T-helper 2 cell (primary cell): ENCODE measurements at places on chromosomes 13 and 19.

GRCh38 chr19:19274716-19275565 lies 1.8 kb upstream of the TM6SF2 start:
- no peak for DNase-seq

DNA sequence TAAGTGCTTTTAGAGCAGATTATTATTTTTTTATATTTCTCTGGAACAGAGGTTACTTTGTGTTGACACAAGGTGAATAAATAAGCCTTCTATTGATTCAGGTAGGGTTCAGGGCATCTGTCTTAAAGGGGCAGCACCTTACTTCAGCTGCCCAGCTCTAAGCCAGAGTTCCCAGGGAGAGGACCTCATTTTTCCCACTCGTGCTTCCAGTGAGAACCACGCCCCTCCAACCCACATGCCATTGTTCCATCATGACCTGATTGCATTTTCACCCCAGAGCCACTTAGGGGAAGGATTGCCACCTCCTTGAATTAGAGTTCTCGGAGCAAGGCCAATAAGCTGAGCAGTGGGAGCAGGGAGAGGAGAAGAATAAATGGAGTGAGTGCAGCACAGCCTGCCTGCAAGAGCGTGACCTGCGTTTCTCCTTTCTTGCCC lies 104.3 kb upstream of the FRY start:
- DNase-seq: no peak

- peak; percentile 45 for DNase-seq
Observed at GRCh38 chr19:50817941-50818858, 5.4 kb downstream of the KLK1 start.

GRCh38 chr13:112783978-112784371 lies 94.1 kb downstream of the ATP11A start:
- no peak for DNase-seq

GRCh38 chr13:55627221-55627620 lies 1513.5 kb upstream of the PRR20A start:
- no peak for DNase-seq

DNA sequence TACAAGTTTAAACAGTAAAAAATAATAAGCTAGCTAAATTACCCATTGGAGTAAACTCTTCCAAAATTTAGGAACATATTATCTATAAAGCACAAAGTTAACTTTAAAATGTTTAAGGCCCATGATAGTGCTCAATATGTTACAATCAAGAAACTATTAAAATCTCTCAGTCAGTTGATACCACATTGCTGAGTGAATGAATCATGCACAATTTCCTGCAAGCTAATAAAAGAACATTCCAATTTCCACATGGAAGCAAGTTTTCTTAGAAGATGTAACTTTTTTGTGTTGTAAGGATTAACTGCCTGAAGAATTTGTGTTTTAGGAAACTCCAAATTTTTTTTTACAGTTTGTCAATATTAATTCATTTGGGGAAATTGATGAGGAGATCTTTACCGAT lies 666.6 kb downstream of the SLITRK1 start:
- no peak for DNase-seq

DNA sequence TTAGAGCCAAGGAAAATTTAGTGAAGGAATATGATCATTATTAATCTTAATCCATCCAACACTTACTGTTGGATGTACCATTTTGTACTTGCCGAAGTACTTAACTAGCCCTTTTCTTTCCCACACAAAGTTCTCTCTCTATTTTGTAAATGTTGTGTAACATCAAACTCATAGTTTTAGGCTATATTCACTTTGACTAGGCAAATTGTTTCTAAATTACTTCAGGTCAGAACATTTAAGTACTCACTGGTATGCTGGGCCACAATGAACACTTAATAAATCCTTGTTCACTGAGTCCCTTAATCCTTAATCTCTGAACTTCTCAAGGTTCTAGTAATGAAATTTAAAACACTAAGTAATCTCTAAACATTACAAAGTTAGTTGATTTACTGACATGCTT lies 49.3 kb upstream of the EEF1AKMT1 start:
- no peak for DNase-seq

GRCh38 chr13:81211713-81212112 lies 870.8 kb upstream of the SPRY2 start:
- DNase-seq: no peak

- no peak for DNase-seq
Observed at GRCh38 chr19:31284621-31285020, 64.6 kb downstream of the TSHZ3 start.

GRCh38 chr13:30022256-30022655 lies 171.8 kb upstream of the UBL3 start:
- DNase-seq: no peak

- peak; percentile 76 for DNase-seq
Observed at GRCh38 chr19:14031719-14032480, at the start of gene IL27RA. TSS of gene IL27RA (plus strand) at chr19:14031762. CDS start at chr19:14031873, 111 bp downstream.

GRCh38 chr13:99357131-99357596 lies 50.0 kb upstream of the GPR183 start:
- peak; percentile 95 for DNase-seq

DNA sequence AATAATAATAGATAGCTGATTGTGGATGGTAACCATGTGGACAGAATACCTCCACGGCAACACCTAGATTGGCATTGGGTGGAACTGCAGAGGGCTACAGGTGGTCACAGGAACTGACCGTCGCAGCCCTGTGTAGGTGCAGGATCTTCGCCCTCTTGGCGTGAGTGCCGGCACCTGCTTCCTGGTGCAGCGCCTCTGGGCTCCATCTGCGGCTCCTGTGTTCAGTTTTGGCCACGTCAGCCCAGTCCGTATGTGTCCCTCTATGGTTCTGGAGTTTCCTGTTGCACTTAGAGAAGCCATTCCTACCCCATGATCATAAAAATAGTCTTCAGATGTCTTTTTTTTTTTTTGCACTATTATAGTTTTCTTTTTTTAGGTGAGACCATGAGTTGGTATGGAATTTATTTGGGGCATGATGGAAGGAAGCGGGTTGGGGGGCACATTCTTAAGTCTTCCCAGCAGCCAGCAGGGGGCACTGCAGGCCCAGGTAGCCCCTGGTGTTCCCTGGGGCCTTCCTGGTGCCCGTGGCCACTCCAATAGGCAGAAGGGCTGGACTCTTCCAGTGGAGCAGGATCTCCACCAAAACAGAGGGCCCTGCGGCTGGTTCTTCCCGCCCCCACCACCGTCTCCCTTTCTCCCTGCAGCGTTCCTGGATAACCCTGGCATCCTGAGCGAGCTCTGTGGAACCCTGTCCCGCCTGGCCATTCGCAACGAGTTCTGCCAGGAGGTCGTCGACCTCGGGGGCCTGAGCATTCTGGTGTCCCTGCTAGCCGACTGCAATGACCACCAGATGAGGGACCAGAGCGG lies 10.1 kb upstream of the SLC25A42 start:
- DNase-seq: peak; percentile 42

DNA sequence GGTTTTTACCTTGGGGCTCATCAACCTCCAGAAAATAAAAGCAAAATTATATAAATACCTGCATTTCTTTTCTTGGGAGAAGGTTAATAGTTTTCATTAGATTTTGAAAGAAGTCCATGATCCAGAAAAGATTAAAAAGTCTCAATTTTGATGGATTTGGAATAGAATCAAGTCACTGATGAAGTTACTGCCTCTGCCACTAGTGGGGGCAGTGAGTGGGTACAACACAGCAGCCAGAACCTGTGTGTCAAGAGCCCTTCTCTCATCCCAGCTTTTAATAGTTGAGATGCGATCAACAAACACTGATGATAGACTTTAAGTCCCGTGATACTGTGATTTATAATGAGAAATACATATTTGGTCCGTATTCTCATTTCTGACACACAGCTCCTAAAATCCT lies 686.7 kb downstream of the DIAPH3 start:
- DNase-seq: no peak

DNA sequence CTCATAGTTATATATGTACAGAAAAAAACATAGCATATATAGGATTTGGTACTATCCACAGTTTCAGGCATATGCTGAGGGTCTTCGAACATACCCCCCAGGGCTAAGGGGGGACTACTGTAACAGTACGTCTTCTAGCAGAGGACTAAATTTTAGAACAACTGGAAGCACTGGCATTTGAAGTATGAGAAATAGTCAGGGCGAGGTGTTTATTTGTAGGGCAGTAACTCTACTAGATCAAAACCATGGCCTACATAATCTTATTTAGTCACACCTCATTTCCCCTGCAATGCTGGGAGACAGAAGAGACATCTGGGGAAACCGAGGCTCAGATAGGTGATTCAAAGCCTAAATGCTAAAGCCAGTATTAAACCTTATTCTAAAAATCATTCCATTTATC lies 245.6 kb downstream of the DCT start:
- DNase-seq: no peak

DNA sequence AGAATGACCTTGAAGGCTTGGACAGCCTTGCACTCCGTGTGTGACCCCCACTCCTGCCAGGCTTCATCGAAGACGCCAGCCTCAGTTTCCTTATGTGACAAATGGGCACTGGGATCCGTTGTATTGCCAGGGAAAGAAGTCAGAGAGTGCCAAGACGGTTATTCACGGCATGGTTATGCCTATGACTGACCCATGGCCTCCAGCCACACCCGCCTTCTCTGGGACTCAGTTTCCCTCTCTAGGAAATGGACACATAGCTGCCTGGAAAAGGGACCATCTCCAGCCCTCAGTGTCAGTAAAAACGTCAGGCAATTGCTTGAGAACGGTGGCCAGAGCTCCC lies 915 bp upstream of the UBE2S start:
- no peak for DNase-seq

- peak; percentile 42 for DNase-seq
Observed at GRCh38 chr13:73000027-73000674, 58.7 kb upstream of the KLF5 start.

DNA sequence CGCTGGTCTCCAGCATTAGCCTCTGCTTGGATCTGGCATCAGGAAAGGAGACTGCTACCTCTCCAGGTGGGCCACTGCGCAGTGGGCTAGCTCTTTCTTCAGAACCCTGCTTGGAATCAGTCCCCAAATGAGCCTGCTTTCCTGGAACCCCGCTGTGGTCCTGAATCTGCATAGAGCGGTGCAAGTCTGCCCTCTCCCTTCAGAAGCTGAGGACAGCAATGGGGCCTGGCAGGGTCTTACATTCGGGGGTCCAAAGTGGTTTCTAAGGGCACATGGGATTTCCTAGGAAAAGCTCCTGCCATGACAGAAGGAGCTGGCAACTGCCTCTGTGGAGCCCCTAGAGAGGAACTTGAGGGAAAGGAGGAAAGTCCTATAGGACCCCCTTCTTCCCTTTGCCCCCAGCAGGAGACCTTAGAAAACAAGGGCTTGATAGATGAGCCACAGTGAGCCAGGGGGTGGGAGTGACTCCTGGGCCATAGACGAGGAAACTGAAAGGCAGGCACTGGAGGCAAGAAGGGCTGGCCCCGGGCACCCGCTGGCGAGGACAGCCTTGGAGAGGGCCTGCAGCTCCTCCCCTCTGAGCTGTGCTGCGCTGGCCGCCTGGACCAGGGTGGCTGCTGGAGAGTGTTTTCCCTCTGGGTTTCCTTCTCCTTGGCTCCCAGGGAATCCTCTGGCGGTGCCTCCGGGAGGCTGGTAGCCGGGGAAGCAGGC lies 1.4 kb upstream of the VSTM2B start:
- no peak for DNase-seq

- DNase-seq: peak; percentile 79
Observed at GRCh38 chr19:18475004-18475453, 37.1 kb upstream of the ISYNA1 start.
